ENCODE measurements at places on chromosomes 6 and 20. TPM values are rescaled to one million over a fixed set of nuclear protein-coding genes. Genes with fewer than 3 reads are reported as not detected.

- no peak for DNase-seq
Measured at GRCh38 chr6:2890976-2891767, 11.9 kb downstream of the SERPINB9 start.

GRCh38 chr6:16224409-16224808, 14.0 kb upstream of the GMPR start:
- DNase-seq, result no peak

DNA sequence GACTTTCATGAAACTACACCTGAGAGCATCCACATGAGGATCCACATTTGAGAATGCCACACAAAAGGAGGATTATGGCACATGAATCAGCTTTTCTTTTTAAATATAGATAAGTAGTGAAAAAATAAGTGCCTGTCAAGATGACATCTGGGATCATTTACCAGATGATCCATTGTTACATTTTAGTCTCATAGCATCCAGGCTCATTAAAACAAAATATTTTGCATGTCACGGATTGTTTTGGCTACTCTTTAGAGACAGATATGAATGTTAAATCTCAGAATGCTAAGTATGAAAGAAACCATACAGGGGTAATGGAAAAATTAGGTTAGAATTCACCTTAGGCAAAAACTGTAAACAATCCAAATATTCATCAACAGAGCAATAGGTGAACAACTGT, 66.7 kb downstream of the MYO6 start:
- no peak for DNase-seq

- DNase-seq, result no peak
Measured at GRCh38 chr6:78460711-78461110, 406.6 kb upstream of the IRAK1BP1 start.

- DNase-seq, result peak; percentile 8
Measured at GRCh38 chr20:51801122-51801822, 1.0 kb downstream of the SALL4 start.

- no peak for DNase-seq
Measured at GRCh38 chr6:1636971-1637871, 27.5 kb downstream of the FOXC1 start.

- no peak for DNase-seq
Measured at GRCh38 chr20:25191051-25191450, 4.5 kb upstream of the ENTPD6 start.

- DNase-seq, result no peak
Measured at GRCh38 chr6:116529466-116530290, 15.8 kb downstream of the TRAPPC3L start.

DNA sequence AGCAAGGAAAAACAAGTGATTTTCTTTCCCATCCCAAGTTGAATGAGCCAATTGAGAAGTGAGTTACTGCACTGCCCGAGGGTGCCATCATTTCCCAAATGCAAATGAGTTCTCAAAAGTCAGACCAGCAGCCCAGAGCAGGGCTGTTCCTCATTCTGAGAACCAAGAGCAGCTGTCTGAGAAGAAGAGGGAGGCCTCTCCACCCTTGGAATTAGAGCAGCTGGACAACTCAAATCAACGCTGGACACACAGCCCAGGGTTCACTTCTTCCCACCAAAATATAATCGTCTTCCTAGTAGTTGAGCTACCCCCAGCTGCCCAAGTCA, 4.6 kb upstream of the PREX1 start:
- DNase-seq, result no peak

DNA sequence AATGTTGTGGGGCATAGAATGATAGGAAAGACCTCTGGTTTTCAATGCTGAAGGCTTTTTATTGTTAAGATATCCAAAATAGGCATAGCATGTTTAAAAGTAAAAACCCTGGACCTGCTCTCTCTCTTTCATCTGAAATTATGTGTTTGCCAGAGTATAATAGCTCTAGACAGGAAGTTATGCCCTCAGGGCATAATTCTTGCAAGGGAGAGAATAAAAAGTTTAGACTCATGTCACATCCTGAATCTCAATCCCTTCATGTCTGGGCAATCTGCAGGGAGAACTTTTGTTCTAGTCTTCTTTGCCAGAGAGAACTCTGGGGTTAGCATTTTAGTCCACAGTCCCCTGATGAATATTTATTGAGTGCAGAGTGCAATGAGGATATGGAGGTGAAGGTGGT, 297.3 kb upstream of the FLRT3 start:
- DNase-seq, result no peak

GRCh38 chr6:157158897-157159296, 164.4 kb downstream of the TMEM242 start:
- DNase-seq, result no peak

GRCh38 chr6:89067796-89068195, 12.8 kb upstream of the PNRC1 start:
- no peak for DNase-seq

GRCh38 chr6:106106276-106107042, 20.3 kb downstream of the PRDM1 start:
- DNase-seq, result no peak

DNA sequence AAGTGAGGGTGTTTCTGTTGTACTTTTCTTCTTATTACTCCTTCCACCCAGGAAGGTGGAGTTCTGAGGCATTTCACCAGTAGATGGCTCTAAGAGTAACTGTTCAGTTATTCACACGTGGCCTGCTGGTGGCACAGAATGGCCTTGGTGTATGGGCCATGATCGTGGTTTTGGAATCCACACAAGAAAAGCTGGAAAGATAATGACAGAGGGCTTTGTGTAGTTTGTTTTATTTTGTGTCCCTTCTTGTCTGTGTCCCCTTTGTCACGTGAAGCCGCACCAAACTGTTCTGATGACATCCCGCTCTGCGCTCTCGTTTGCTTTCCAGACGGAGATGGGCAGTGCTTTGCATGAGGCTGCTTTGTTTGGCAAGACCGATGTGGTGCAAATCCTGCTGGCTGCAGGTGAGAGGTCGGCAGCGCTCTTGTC, 93.4 kb downstream of the ANKS1A start:
- no peak for DNase-seq

DNA sequence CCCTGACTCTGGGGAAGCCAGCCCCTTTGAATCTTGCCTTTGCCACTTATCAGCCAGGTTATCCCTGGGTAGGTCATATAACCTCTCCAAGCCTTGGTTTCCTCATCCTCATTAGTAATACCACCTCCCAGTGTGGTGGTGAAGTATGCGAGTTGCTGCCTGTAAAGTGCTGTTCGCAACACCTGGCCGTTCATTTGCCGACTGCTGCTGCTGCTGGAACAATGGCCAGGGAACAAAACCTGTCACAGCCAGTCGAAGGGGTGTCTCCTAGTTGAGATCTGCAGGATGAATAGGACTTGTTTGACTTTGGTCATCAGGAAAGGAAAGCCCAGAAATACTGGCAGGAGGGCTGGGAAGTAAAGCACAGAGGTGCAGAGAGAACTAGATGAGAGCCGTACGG, 6.1 kb downstream of the MANBAL start:
- DNase-seq, result no peak

GRCh38 chr20:4076671-4077070, 61.3 kb upstream of the RNF24 start:
- peak; percentile 88 for DNase-seq

DNA sequence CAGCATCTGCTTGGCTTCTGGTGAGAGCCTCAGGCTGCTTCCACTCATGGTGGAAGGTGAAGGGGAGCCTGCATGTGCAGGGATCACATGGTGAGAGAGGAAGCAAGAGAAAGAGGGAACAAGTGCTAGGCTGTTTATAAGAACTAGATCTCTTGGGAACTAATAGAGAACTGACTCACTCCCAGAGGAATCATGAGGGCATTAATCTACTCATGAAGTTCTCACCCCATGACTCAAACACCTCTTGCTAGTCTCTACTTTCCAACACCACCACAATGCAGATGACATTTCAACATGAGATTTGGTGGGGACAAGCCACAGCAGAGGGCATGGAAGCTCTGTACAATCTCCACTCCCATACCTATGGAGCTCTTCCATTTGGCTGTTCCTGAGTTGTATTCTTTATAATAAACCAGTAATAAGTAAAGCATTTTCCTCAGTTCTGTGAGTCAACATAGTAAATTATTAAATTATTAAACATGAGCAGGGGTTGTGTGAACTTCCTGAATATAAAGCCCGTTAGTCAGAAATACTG, 524.1 kb upstream of the NRSN1 start:
- DNase-seq, result no peak

DNA sequence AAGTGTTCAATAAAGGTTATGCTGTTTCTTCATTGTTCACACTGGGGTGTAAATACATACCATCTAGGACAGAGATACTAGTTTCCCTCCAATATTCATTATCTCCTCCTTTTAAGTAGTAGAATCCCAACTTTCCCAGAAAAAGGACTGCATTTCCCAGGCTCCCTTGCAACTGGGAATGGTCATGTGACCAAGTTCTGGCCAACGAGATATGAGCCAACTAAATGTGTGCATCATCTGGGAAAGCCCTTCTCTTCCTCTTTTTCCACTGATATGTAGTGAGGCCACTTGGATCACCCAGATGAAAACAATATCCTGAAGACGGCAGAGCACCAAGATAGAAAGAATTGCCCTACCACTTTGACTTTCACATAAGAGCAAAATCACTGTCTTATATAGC, 97.9 kb upstream of the PTPRT start:
- DNase-seq, result no peak

GRCh38 chr6:155349129-155349528, 34.8 kb upstream of the TFB1M start:
- no peak for DNase-seq

FAM120B gene
- polyA plus RNA-seq, result 27.1 TPM

TTLL9 gene
- not detected for polyA plus RNA-seq

CALHM4 gene
- polyA plus RNA-seq, result not detected

XKR7 gene
- polyA plus RNA-seq, result 0.12 TPM

VSX1 gene
- not detected for polyA plus RNA-seq

FRMD1 gene
- not detected for polyA plus RNA-seq

TTK gene
- 14.7 TPM for polyA plus RNA-seq

POFUT1 gene
- 28.7 TPM for polyA plus RNA-seq

HLA-DRB1 gene
- polyA plus RNA-seq, result not detected

CCN6 gene
- polyA plus RNA-seq, result 0.31 TPM

CRIP3 gene
- 2.7 TPM for polyA plus RNA-seq

CGA gene
- polyA plus RNA-seq, result not detected

Measured in muscle of arm (tissue), 14 donors.